Stromal cell of bone marrow (primary cell): ENCODE measurements at places on chromosomes 1 and 21.

GRCh38 chr21:36973986-36974850 lies 7.7 kb upstream of the HLCS start:
- no peak for DNase-seq

GRCh38 chr1:50793521-50793920 lies 166.5 kb downstream of the FAF1 start:
- no peak for DNase-seq

DNA sequence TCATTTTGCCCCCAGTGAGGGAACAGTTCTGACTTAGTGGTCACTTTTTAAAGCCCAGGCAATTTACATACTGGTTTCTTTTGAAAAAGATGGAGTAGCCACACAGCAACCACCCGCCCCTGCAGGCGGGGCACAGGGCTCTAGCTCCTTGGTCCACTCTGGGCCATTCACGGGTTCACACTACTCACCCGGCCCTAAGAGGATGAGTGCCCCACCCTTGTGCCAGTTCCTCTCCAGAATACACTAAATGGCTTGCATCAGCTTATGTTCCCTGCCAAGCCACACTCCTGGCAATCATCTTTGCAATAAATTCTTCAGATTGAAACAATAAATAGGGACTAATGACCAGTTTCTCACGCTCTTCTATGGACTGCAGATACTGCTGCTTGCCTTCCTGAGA lies 15.7 kb upstream of the ATP13A2 start:
- peak; percentile 37 for DNase-seq

DNA sequence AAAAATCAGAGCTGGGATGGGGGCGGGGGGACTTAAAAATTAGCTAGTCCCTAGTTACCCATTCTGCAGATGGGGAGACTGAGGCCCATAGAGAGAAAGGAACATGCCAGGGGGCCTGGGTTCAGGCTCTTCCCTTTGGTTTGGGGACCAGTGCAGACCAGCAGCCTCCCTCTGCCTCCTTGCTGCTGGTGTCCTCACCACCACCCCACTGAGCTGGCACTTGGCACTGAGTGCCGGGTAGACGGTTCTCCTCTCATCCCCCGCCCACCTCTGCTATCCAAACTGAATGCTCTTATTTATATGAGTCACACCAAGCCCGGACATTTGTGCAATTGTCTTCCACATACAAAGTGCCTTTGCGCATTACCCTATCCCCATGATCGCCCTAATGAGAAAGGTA lies 39.2 kb downstream of the CAMK2N1 start:
- DNase-seq = no peak

GRCh38 chr21:28421716-28422524 lies 570.8 kb downstream of the LTN1 start:
- peak; percentile 81 for DNase-seq

- DNase-seq = no peak
Measured at GRCh38 chr21:41160036-41160435, 7.9 kb upstream of the BACE2 start.

GRCh38 chr1:185566995-185567394 lies 167.2 kb upstream of the HMCN1 start:
- DNase-seq = peak; percentile 40

- no peak for DNase-seq
Measured at GRCh38 chr1:225554216-225554812, 98.6 kb downstream of the ENAH start.

- DNase-seq = peak; percentile 77
Measured at GRCh38 chr1:210687582-210688279, 359.0 kb downstream of the HHAT start.

DNA sequence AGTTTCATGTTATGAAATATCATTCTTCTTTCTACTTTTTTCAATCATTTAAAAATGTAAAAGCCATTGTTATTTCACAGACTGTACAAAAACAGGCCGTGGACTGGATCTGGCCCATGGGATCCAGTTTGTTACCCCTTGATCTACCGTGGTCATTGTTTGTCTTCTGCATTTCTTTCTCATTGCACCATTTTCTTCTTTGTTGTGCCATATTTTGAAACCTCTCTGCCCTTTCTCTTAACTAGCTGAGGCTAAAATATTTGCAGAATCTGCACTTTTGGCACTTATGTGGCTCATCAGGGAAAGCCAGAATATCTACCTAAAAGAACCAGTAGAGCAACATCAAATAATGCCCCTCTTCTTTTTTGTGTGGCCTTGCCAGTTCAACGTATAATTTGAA lies 50.5 kb downstream of the DNAJC6 start:
- DNase-seq = no peak

GRCh38 chr1:47898133-47898845 lies 98.9 kb downstream of the TRABD2B start:
- no peak for DNase-seq

- DNase-seq = no peak
Measured at GRCh38 chr1:98256700-98257099, 335.9 kb upstream of the DPYD start.

GRCh38 chr1:204074274-204075138 lies 1.6 kb downstream of the SOX13 start:
- no peak for DNase-seq

- DNase-seq = no peak
Measured at GRCh38 chr21:14620152-14620551, 74.0 kb upstream of the SAMSN1 start.

DNA sequence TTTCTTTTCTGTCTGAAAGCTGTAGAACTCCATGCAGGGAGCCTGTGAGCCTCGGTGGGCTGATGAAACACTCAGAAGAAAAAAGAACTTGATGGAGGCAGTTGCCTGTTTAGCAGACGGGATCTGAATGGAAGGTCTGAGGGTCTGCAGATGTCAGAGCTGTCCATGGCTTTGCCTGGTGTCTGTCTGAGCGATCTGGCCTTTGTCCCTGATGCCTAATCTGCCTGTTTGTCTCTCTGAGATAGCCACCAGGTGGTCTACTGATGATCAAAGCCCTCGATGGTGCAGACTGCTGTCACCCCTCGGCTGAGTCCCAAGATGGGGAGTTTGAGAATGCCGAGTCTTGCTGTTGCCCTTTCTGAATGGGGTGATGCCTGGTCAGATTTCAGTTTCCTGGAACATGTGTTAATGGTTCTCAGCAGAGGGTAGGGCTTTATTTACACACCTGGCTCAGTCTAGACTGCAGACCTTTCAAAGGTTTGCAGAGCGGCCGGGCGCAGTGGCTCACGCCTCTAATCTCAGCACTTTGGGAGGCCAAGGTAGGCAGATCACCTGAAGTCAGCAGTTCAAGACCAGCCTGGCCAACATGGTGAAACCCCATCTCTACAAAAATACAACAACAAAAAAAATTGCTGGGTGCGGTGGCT lies 90.4 kb downstream of the KIF26B start:
- no peak for DNase-seq

DNA sequence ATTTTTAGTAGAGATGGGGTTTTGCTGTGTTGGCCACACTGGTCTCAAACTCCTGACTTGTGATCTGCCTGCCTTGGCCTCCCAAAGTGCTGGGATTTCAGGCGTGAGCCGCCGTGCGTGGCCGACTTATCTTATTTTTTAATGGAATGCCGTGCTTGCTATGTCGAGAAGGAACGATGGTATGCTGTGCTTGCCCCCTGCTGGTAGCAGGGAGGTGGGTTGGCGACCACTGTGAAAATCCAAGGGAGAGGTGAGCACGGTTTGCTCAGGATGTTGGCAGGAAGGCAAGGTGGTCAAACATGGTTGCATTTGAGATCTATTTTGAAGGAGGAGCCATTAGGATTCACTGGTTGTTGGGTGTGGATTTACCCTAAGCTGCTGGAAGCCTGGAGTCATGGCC lies 45.8 kb upstream of the RCC2 start:
- no peak for DNase-seq

DNA sequence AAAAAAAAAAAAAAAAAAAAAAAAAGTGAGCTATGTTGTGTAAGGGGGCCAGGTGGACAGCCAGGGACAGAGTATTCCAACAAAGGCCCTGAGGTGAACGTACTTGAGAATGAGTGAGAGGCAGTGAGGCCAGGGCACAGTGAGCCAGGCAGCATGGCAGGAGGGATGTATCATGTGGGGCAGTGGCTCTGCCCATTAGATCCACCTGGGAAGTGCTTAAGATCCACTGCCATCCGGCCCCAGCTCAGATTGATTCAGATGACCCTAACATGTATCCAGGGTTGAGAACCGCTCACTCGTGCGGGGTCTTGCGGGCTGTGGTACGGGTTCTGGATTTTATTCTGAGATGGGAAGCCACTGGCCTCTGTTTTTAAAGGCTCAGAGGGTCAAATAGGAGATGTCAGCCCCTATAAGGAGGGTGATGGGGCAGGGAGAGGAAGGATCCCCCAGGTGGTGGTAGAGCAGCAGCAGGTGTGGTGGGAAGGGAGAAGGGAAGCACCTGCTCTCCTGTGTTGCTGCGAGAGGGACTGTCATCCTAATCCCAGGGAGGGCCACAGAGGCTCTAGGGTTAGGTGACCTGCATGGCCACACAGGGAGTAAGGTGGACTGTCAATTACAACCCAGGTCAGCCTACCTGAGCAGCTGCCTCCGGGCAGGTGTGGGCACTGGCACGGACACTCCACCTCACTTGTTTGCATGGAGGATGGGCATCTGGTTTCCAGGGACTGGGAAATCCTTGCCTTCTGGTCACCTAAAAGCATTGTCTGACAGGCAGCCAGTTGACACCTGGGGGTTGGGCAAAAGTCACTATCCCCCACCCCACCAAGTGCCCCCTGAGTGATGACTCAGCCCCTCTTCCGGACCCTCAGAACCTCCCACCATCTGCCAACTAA lies 31.6 kb downstream of the CDK18 start:
- DNase-seq = no peak

GRCh38 chr1:51189421-51190073 lies 46.5 kb upstream of the RNF11 start:
- peak; percentile 57 for DNase-seq

DNA sequence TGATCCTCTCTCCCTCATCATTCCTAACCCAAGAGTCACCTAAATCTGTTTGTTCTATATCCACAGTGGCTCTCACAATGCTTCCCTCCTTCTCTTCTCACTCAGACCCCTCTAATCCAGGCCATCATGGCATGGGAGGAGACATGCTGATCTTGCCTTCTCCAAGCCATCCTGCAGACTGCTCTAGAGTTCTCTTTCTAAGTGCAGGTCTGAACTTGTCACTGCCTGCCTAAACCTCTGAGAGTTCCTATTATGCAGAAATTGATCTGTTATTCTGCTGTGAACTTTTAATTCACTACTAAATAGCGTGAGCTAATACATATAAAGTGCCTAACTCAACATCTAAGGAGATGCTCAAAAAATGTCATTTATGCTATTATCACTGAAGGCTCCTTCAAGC lies 26.8 kb downstream of the LAMC2 start:
- no peak for DNase-seq

GRCh38 chr1:243917177-243917862 lies 67.3 kb upstream of the AKT3 start:
- no peak for DNase-seq

DNA sequence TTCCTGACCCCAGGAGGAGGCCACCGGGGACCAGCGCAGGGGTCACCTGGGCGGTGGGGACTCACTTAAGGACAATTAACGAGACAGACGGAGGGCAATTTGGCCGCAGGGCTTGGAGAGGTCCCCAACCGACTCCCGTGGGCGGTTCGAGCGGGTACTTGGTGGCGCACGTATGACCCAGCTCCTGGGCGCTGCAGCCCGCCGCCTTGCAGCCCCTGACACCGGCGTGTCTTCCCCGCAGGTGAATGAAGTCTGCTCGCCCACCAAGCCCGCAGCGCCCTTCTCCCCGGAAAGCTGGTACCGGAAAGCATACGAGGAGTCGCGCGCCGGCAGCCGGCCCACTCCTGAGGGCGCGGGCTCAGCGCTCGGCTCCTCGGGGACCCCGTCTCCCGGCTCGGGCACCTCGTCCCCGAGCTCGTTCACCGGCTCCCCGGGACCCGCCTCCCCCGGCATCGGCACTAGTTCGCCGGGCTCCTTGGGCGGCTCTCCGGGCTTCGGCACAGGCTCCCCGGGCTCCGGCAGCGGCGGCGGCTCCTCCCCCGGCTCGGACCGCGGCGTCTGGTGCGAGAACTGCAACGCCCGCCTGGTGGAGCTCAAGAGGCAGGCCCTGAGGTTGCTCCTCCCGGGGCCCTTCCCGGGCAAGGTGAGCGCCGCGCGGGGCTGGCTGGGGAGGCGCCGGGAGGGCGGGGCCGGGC lies 1.4 kb downstream of the KIF26B start:
- peak; percentile 50 for DNase-seq

DNA sequence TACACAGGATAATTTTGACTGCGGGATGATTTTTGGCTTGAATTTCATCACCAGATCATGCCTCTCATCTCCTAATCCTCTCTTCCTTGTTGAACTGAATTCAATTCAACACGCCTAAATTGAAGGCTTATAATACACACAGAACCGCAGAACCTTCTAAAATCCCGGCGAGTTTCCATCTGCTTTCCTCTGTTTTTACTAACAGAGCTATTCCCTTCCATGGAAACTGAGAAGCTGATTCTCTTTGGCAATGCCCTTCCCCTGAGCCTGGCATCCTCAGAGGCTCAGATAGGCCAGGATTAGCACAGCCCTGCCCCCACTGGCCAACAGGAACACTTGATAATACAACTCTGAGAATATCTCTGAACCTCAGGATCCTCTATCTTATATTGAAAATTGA lies 130.2 kb downstream of the CAPN8 start:
- no peak for DNase-seq

GRCh38 chr1:42368096-42368795 lies 12.3 kb upstream of the RIMKLA start:
- DNase-seq = no peak

- no peak for DNase-seq
Measured at GRCh38 chr1:108615544-108615943, 45.3 kb downstream of the HENMT1 start.

- no peak for DNase-seq
Measured at GRCh38 chr1:243315893-243316292, 60.1 kb downstream of the SDCCAG8 start.

- no peak for DNase-seq
Measured at GRCh38 chr1:175693364-175693763, 50.0 kb downstream of the TNR start.

- DNase-seq = no peak
Measured at GRCh38 chr1:9863371-9863770, 39.6 kb upstream of the CLSTN1 start.

DNA sequence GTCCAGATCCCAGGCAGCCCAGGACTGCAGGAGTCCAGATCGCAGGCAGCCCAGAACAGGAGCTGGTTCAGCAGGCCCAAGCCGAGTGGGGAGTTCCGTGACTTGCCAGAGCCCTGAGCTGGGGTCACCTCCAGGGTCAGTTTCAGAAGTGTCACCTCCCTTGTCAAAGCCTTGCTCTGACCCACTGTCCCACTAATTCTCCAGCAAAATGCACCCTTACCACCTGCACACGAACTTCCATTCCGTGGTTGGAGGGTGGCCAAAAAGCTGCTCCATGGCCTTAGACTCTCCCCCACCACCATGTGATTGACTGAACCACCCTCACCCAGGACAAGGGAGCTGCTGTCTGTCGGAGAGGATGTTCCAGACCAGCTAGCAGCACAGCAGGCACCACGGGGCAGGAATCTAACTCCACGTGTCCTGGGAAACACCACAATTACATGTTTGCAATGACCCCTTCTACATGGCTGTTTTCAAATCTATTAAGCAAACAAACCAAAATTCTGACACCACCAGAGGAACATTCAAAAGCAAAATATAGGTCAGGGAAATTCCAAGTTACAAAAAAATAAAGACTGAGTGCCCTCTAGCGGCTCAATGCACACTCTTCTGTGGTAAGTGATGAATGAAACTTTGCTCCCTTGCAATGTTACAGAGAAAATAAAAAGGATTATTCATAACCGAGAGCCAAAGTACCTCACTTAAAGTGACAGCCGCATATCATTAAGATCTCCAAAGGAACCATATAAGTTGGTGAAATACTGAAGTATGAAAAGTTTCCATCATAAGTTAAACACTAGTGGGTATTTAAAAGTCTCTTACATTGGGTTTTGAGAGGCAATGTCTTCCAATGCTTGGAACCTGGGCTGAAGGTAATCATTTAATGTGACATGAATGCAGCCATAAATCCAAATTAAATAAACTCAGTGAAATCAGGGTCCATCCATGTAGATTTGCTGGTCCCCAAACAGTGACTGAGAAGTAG lies 76.3 kb downstream of the NPHP4 start:
- DNase-seq = peak; percentile 44
